ENCODE measurements at places on chromosomes 1 and 21.

- no peak for DNase-seq
Observed at GRCh38 chr21:15309721-15310120, 244.9 kb upstream of the NRIP1 start.

- DNase-seq, result no peak
Observed at GRCh38 chr1:15405106-15405850, 4.4 kb upstream of the EFHD2 start.

DNA sequence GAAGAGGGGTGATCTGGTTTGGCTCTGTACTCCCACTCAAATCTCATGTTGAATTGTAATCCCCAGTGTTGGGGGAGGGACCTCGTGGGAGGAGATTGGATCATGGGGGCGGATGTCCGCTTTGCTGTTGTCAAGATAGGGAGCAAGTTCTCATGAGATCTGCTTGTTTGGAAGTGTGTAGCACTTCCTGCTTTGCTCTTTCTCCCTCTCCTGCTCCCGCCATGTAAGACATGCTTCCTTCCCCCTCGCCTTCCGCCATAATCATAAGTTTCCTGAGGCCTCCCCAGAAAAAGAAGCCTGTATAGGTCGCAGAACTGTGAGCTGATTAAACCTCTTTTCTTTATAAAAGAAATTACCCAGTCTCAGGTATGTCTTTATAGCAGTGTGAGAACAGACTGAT, 27.9 kb downstream of the MYOM3 start:
- no peak for DNase-seq

DNA sequence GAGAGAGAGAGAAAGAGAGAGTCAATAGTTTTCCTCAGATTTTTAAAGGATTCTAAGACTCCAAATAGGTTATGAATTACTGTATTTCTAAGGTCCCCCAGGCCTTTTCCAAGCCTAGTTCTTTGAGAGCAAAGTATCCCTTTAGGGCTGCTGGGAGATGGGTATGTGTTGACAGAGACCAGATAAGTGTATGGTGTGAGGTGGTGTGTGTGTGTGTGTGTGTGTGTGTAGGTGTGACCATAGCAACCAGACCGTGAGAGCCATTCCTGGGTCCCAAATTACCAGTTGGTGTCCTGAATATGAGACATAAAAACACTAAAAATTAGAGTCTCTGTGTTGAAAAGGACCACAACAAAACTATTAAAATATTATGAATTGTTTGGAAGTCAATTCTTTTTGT, 41.7 kb upstream of the DNAJC6 start:
- DNase-seq, result no peak

DNA sequence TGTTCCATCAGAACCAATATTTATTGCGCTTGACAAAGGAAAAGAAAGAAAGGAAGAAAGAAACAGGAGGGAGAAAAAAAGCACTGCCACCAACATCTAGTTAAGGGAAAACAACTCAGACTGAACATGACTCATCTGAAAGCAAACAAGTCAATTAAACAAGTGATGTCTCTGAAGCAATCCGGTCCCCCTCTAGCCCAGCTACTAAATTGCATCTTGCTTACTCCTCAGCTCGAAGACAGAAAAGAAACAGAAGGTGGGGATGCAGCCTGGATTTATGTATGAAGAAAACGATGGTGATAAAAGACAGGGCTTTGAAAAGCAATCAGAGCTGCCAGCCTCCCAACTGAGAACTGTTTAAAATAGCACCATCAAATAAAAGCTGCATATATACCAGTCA, 188.2 kb downstream of the OMA1 start:
- no peak for DNase-seq

DNA sequence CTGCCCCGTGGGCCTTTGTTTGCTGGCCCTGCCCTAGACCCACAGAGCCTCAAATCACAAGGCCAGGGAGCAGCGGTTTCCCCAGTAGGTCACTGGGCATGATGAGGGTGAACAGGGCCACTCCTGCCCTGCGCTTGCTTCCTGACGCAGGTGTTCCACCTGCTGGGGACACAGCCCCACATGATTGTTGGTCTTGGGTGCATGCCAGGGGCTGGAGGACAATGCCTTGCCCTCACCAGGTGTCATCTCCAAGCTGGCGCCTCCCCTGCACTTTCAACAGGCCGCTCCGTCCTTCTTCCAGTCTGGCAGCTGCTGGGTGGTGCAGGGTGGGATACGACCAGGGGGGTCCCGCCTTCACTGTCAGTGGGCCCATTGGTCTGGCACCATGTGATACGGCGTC, 24.3 kb downstream of the IL10RB start:
- no peak for DNase-seq

GRCh38 chr1:7352974-7353373, 418.1 kb upstream of the VAMP3 start:
- no peak for DNase-seq

GRCh38 chr1:185398022-185398421, 81.0 kb upstream of the IVNS1ABP start:
- no peak for DNase-seq

- no peak for DNase-seq
Observed at GRCh38 chr1:25620701-25621350, 4.2 kb downstream of the MAN1C1 start.

DNA sequence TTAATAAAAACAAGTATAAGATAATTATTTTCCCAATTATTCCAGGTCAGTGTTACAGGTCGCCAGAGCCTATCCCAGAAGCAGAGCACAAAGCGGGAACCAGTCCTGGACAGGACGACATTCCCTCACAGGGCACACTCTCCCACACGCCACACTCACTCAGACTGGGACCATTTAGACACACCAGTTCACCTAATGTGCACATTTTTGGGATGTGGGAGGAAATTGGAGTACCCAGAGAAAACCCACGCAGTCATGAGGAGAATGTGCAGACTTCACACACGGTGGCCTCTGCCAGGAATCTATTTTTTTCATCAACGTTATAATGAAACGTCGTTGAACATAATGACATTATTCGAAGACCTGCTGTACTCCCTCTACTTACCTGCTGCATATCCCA, 20.5 kb upstream of the NRDC start:
- no peak for DNase-seq
